ENCODE measurements at places on chromosomes 4 and X.

- DNase-seq: no peak
These were observed 293.2 kb downstream of the UNC5C start for GRCh38 chr4:95255396-95256107.

DNA sequence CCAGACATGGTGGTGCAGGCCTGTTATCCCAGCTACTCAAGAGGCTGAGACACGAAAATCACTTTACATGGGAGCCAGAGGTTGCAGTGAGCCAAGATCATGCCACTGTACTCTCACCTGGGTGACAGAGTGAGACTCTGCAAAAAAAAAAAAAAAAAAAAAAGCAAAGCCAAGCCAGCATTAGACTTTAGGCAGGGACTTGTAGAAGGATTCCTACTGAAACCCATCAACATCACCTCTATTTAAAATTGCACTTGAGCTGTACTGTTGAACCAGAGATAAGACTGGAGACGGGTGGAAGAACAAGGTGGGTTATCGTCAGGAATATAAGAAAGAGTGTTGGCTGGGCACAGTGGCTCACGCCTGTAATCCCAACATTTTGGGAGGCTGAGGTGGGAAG is 15.7 kb upstream of the AFAP1 start:
- no peak for DNase-seq

DNA sequence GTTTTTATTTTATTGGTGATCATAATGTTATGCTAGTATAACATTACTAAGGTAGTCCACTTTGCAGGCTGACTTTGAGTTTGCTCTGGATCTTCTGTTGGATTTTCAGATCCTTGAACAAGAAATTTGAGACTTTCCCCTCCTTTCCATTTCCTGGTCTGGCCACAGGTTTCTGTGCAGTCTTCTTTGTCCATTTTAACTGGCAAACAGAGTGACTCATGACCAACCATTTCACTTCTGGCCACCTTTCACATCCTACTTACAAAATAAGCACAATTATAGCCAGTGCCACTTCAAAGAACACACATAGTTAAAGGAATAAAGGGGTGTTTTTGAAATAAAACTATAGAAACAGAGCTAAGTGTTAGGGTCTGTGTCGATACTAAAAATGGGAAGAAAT is 8.4 kb downstream of the ANK2 start:
- DNase-seq: no peak

DNA sequence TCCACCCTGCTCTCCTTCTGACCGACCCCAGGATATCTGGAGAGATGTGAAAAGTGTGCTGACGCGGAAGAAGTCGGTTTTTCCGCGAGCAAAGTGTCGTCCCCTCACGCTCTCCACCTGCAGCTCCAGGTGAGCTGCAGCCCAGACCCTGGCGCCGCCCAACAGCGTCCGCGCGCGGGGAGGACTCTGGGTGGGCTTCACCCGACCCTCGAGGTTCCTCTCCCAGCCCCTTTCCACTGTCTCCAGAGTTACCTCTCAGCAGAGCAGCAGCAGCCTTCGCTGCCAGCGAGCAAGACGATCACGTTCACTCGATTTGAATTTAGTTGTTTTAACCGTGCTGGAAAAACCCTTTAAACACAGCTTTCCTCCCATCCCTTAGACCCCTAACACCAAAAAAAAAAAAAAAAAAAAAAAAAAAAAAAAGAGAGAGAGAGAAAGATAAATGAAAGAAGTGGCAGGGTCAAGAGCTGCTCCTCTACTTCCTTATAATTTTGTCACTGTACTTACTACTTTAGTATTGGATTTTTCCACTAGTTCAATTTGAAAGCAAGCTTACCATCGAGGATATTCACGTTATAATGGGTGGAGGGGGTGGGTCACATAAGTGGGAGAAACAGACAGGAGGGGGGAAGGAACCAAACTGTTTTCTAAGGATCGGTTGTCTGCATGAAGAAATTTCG is 758 bp upstream of the NR3C2 start:
- DNase-seq: no peak

GRCh38 chr4:185559915-185560281 is 24.6 kb upstream of the PDLIM3 start:
- DNase-seq: no peak

DNA sequence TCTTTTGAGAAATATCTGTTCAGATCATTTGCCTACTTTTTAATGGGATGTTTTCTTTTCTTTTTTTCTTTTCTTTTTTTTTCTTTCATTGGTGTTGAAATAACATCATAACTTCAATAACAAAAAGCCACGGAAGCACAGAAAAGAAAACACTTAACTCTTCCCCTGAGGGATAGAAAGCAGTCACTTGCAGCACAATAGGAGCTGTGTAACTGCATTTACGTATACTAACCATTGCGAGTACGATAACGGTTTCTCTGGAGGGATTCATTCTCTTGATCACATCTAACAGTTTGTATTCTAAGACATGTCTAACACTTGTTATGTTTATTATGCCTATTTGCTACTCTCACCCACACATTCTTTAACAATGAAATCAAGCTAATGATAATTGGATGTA is 27.3 kb downstream of the C4orf46 start:
- DNase-seq: no peak

- DNase-seq: no peak
These were observed 10.9 kb upstream of the NALF2 start for GRCh38 chrX:69493193-69493592.

GRCh38 chr4:77190053-77190452 is 33.0 kb downstream of the CCNG2 start:
- DNase-seq: no peak

DNA sequence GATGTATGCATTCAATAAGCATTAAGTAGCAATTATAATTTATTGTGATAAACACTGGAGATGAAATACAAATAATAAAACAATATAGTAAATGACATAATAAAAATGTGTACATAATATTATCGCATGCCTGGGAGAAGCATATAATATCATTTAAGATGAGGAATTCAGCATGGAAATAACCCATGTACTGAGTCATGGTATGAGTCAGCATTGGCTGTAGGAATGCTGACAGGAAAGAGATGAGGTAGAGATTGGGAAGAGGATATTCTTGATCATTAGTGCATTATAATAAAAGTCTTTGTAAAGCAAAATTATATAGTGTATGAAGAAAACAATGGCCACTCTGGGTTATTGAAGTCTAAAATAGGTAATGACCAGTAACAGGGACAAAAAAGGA is 82.8 kb downstream of the MAGEB10 start:
- DNase-seq: no peak

DNA sequence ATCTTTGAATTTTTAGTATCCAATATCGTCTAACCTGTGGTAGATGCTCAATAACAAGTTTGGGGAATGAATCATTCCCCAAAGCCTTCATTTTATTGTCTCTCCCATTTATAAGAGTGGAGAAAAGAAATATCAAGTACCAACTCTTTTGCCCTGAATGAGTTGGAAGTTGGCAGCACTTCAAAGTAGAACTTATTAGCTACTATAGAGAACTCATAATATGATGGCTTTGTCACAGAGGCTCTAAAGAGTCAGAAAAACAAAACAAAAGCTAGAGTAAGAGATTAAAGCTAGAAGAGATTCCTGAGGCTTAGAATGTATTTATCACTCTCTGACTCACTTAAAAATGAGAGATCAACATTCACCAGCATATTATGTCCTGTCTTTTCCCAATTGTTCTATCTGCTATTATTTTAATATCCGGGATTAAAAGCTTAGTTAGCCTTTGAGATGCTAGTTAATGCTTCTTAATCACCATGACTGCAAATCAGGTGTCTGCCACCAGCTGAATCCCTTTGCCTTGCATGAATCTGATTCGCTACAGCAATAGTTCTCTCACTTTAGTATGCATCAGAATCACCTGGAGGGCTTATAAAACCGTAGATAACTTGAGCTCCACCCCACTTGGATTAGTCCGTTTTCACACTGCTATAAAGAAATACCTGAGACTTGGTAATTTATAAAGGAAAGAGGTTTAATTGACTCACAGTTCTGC is 77.9 kb downstream of the PALLD start:
- DNase-seq: no peak

DNA sequence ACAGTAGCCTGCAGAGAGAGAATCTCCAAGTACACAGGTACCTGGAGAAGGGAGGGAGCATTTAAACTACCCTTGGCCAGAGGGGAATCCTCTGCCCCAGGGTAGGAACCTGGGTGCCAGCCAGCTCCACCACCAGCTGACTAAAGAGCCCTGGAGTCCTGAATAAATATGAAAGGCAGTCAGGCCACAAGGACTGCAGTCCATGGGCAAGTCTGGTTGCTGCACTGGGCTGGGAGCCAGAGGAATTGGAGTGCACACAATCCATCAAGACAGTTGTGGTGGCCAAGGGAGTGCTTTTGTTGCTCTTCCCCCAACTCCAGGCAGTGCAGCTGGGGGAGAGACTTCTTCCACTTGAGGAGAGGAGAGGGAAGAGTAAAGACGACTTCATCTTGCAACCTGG is 172.5 kb downstream of the HNRNPD start:
- no peak for DNase-seq

- DNase-seq: no peak
These were observed 64.1 kb downstream of the FIP1L1 start for GRCh38 chr4:53441564-53441963.

DNA sequence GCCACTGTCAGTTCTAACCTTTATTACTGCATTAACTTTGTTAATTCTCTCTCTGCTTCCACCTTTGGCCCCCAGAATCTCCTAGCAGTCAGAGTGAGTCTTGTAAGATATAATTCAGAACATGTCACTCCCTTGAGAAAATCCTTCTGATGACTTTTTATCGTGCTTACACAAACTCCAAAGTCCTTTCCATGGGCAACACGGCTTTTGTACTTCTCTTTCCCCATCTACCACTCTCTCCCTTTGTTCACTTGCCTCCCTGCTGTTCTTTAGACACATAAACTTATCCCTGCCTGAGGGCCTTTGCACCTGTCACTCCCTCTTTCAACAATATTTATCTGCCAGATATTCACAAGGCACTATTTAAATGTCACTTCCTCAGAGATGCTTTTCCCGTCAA is 64.8 kb downstream of the MAOB start:
- no peak for DNase-seq

- no peak for DNase-seq
These were observed 76.9 kb upstream of the CAMK2D start for GRCh38 chr4:113838460-113838859.

GRCh38 chr4:85419103-85419502 is 55.8 kb upstream of the ARHGAP24 start:
- DNase-seq: no peak

DNA sequence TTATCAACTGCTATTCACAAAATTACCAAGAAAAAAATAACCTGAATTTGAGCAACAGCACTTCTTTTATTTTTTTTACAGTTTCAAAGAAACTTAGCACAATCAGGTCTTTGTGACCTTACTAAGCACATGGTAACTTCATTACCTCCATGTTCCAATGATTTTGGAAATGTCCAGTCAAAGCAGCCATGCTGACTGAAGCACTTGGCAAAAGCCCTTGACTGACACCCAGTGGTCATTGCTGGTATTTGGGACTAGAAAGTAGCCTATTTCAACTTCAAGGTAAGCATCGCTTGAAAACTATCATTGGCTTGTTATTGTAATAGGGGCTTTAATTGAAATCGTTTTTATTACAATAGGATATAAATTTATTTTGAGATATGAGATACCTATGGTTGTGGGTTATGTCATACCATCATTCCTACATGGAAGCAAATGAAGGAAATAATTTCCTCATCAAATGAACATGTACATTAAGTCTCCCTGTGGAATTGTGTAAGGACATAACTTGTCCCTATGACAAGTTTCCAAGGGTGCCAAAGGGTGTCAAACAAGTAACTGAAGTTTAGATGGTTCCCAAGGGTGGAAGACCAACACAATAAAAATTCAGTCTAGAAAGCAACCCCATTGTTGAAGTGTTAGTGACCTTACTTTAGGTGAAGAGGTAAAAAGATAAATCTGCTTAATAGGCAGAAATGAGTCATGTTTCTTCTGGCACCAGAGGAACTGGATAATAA is 15.2 kb upstream of the ANXA10 start:
- DNase-seq: peak; percentile 68

DNA sequence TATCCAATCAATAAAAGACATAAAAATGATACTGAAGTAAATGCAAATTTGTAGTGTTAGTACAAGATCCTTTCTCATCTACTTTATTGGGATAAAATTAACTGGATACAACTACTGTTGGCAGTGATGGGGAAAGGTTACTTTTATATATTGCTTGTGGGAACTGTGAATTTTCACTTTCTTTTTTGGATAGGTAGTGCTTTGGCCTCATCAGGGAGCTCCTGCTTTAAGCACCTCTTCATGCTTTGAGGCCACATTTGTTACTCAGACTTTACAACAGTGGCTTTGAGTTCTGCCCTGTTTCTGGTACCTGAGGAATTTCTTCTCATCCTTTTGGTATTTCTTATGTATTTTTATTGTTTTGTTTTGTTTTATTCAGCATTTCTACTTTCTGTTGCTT is 316.8 kb upstream of the ZCCHC13 start:
- DNase-seq: no peak

DNA sequence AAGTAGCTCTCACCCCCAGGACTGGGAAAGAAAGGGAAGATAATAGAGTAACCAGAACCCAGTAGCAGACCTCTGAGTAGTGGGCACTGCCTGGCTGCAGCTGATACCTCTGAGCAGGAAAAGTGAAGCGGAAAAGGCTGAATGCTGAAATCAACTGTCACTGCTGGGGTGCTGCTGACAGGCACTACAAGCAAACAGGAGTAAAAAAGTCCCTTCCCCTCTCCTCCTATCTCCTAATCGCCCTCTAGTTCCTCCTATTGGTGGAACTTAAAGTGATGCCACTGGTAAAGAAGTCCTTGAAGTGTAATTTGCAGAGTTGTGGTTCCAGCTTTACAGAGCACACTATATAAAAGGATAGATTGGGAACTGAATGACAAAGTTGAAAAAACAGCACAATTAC is 32.8 kb upstream of the GLRB start:
- DNase-seq: peak; percentile 51

- DNase-seq: no peak
These were observed 137.9 kb upstream of the ZXDB start for GRCh38 chrX:57453901-57454300.

DNA sequence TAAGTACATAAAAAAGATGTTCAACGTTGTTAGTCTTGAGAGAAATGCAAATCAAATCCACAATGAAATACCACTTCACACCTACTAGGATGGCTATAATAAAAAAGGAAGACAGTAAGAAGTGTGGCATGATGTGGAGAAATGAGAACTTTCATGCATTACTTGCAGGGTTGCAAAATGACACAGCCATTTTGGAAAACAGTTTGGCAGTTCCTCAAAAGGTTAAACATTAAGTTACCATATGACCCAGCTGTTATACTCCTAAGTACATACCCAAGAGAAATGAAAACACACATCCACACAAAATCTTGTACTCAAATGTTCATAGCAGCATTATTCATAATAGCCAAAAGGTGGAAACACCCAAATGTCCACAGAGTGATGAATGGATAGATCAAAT is 25.8 kb upstream of the LIMCH1 start:
- no peak for DNase-seq

- no peak for DNase-seq
These were observed 150.4 kb downstream of the CENPC start for GRCh38 chr4:67394879-67395278.

GRCh38 chr4:143359644-143360193 is 23.0 kb downstream of the GAB1 start:
- DNase-seq: no peak

DNA sequence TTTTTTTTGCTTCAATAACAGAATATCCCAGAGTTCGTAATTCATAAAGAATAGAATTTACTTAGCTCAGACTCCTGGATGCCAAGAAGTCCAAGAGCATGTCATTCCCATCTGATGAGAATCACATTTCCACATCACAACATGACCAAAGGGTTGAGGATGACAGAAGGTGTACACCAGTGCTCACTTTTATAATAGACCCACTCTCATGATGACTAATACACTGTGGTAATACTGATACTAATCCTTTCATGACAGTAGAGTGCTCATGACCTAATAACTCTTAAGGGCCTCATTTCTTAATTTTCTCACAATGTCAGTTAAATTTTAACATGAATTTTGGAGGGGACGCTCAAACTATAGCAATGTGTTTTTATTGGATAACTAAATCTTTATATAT is 69.2 kb downstream of the ZNF732 start:
- DNase-seq: no peak

Measured in ecto neural progenitor cell (in vitro differentiated cells).